ENCODE measurements at places on chromosomes 7 and 10. TPM values are rescaled to one million over a fixed set of nuclear protein-coding genes. Genes with fewer than 3 reads are reported as not detected.

Gene GAD2
- total RNA-seq, result not detected

Gene SPDYE6
- total RNA-seq, result not detected

DNA sequence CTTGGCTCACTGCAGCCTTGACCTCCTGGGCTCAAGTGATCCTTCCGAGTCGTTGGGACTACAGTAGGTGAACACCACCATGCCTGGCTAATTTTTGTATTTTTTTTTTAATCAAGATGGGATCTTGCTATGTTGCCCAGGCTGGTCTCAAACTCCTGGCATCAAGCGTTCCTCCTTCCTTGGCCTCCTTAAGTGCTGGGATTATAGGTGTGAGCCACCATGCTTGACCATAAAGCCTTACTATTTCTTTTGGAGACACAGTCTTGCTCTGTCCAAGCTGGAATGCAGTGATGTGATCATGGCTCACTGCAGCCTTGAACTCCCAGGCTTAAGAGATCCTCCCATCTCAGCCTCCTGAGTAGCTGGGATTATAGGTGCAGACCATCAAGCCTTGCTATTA is 12.6 kb downstream of the TFAM start:
- H3K4me3 ChIP-seq, result no peak overlapping the region
- H3K27me3 ChIP-seq, result no peaks in the 10 kb centered on the region
- H3K36me3 ChIP-seq, result peaks cover 34% of the 10 kb centered on the region
- H3K27ac ChIP-seq, result no peak overlapping the region
- H3K4me1 ChIP-seq, result no peaks in the 10 kb centered on the region

GRCh38 chr7:70355198-70356020 is 757.1 kb downstream of the AUTS2 start:
- no peaks in the 10 kb centered on the region for H3K36me3 ChIP-seq
- H3K4me3 ChIP-seq, result no peak overlapping the region
- H3K27ac ChIP-seq, result no peak overlapping the region
- DNase-seq, result no peak
- H3K27me3 ChIP-seq, result peaks cover 2% of the 10 kb centered on the region
- H3K4me1 ChIP-seq, result peaks cover 2% of the 10 kb centered on the region

DNA sequence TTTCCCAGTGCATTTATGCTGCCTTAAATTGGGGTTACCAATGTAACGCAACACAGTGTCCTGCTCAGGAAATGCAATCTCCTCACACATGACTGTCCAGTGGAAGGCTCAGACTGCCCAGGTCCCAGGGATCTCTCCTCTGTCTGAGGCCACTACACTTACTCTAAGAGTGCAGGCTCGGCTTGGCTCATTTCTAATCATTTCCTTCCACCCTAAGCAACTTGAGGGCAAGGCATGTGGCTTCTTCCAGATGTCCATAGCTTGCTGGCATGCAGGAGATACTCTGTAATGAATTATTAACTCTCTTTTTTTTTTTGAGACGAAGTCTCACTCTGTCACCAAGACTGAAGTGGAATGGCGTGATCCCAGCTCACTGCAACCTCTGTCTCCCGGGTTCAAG is 23.7 kb downstream of the PLAC9 start:
- no peak overlapping the region for H3K4me3 ChIP-seq
- H3K36me3 ChIP-seq, result peaks cover 80% of the 10 kb centered on the region

DNA sequence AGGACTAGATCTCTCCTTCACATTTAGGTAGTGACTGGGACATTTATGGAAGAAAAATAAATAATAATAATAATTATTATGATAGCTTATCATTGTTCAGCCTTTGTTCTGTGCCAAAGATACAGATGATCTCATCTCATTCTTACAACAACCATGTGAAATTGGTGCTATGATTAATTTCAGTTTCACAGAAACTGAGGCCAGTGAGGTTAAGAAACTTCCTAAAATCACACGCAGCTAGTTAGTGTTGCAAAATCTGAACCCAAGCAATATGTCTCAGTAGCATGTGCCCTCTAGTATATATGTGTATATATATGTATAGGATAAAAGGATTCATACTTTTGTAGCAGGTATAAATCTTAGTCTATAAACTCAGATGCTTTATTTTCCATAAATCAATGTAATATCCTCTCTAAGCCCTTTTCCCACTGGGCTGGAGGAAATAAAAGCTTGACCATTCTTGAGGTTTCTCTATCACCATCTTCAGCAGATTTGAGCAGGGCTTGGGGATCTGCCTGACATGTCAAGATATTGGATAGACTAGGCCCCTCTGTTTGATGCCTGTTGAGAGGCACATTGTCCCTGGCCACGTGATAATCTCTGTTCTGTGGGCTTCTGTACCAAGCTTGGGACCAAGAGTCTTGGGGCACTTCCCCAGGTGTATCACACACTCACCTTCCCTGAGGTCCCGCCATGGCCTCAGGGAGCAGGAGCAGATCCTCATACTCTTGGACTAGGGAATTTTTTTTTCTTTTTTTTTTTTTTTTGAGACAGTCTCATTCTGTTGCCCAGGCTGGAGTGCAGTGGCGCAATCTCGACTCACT is 172.6 kb upstream of the NRP1 start:
- H3K36me3 ChIP-seq, result no peaks in the 10 kb centered on the region
- H3K27ac ChIP-seq, result no peak overlapping the region
- peaks cover 4% of the 10 kb centered on the region for H3K27me3 ChIP-seq
- no peak overlapping the region for H3K4me3 ChIP-seq
- no peak for DNase-seq

GRCh38 chr10:6917125-6917524 is 337.0 kb upstream of the PRKCQ start:
- H3K4me1 ChIP-seq, result peaks cover 23% of the 10 kb centered on the region
- no peak for DNase-seq
- H3K36me3 ChIP-seq, result no peaks in the 10 kb centered on the region
- no peak overlapping the region for H3K27ac ChIP-seq
- H3K27me3 ChIP-seq, result no peaks in the 10 kb centered on the region

Data from activated CD8-positive, alpha-beta memory T cell treated with anti-CD3 and anti-CD28 coated beads, Interleukin-2, amount 10 ng/mL, durations not matched to agents 7 days and 5 days (primary cell).